ENCODE measurements at places on chromosomes 4 and X. TPM values are rescaled to one million over a fixed set of nuclear protein-coding genes. Genes with fewer than 3 reads are reported as not detected.
A peak's percentile ranks its signal among the peaks of the same experiment; 100 is the strongest.

DNA sequence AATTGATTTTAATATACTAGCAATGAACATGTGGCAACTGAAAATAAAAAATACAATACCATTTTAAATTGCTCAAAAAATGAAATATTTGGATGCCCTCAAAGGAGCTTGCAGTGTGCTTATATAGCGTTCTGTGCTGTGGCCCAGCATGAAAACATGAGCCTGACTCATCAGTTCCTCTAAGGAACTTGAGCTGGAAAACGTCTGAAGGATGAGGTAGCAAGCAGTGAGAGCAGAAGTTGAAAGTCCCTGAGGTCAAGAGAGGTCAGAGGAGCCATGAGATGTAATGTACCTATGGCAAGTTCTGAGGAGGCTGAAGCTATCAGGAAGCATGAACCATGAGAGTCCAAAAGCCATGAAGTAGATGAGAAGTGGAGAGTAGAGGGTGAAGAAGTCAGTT lies 59.7 kb downstream of the HMGB3 start:
- DNase-seq = no peak

DNA sequence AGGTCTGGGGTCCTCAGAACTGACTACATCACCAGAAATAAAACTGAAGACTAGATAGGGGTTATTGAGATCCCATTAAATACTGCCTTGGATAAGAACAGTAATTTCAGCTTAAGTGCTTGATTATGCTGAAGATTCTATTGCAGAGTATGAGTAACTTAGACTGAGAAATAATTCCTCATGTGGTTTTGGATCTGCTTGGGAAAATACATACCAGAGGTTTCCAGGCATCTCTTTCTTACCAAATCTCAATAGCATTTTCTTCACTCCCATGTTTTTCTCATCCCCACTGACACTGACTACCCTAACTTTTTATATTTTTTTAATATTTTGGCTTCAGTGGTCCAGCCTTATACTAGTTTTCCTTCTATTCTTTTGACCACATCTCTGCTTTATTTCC lies 92.0 kb upstream of the TEX13D start:
- DNase-seq = no peak

RTL9 gene
- 0.03 TPM for total RNA-seq

- peak; percentile 89 for DNase-seq
Observed at GRCh38 chr4:53321151-53321983, 44.5 kb downstream of the SCFD2 start.

GRCh38 chr4:86788826-86789225 lies 60.4 kb downstream of the SLC10A6 start:
- no peak for DNase-seq

DNA sequence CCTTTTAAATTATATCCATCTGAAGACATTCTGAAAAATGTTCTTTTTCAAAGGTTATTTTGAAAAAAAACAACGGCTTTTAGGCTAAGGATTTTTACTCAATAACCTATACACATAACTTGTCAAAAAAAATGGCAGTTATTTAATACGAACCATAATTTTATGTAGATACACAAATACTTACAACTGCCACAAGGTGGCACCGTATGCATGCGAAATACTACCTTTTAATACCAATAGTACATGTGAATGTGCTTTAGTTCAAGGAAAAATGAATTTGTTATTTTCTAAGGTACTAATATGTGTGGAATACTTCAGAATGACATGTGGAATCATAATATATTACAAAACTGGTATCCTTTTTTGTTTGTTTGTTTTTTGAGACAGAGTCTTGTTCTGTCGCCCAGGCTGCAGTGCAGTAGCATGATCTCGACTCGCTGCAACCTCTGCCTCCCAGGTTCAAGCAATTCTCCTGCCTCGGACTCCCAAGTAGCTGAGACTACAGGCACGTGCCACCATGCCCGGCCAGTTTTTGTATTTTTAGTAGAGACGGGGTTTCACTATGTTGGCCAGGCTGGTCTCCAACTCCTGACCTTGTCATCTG lies 4.6 kb upstream of the MAD2L1 start:
- peak; percentile 45 for DNase-seq

- no peak for DNase-seq
Observed at GRCh38 chr4:10606483-10607155, 77.9 kb downstream of the CLNK start.

LNX1 gene
- 1.9 TPM for total RNA-seq

DNA sequence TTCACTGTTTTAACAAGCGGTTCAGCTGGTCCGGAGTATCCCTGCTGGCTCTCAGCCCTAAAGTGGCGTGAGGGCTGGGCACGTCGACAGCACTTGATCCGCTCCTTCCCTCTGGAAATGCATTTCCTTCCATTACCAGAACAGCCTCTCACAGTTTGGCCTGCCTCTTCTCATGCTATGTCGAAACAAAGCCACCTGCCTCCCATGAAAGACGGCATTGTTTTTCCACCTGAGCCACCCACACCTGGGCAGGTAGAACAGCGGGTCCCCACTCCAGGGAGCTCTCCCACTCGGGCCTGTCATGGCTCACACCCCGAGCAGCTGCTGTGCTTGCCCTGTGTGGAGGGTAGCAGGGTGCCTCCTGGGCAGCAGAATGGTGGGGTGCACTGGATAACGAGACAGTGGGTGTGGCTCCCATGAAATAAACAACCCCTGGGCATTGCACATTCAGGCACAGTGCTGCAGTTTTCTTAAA lies 86.2 kb downstream of the FHDC1 start:
- DNase-seq = no peak

GRCh38 chrX:48003367-48003757 lies 427 bp downstream of the ZNF182 start:
- no peak for DNase-seq

DNA sequence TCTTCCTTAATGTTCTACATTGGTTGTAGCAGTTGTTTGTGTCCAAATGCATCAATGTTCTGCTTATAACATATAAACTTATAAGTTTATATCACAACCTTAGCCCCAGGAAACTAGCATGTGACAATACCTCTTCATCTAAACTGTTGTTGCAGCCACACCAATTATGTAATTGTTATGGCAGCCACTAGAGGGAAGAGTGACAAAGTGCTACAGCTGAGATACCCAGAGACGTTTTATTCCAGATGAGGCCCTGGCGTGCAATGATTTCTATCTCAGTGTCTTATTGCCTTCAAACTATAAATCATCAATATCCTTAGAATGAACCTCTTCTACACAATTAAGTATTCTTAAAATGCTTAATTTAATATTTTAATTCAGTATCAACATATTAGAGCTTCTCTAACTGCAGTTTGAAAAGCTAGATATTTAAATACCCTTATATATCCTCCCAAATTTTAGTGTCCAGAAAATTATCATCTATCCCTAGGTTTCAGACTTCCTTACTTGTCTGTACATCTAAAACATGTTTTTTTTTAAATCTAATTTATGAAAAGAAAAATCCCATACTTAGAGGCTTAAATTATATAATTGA lies 171.6 kb downstream of the PCDH10 start:
- DNase-seq = peak; percentile 46

- no peak for DNase-seq
Observed at GRCh38 chrX:135295238-135295943, 13.9 kb upstream of the ETDC start.

FOXR2 gene
- total RNA-seq = 0.07 TPM

NDNF gene
- 0.29 TPM for total RNA-seq

GPRASP1 gene
- 0.29 TPM for total RNA-seq

DNA sequence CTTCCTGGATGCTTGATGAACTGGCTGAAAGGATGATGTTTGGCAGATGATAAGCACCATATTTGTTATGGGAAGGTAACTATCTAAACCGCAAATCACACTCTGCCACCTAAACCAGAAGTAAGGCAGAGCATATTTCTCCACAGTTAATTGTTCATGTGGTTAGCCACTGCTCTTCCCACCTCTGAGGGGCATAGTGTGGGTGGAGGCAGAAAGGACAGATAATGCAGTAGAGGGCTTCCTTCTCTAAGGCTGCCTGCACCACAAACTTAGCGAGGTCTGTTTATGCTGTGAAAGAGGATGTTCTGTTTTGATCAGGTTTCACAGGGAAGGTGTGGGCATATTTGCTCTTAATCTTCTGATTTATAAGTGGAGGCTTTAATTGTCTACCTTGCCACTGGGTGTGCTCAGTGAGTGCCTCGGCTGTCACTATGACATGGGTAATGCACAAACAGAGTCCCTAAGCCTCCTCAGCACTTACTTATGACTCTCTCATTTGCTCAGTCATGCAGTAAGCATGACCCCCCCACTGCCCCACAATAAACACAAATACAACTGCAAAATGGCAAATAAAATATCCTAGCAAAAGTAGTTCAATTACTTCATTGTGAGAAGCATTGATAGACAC lies 401.0 kb downstream of the TMA16 start:
- peak; percentile 1 for DNase-seq

DNA sequence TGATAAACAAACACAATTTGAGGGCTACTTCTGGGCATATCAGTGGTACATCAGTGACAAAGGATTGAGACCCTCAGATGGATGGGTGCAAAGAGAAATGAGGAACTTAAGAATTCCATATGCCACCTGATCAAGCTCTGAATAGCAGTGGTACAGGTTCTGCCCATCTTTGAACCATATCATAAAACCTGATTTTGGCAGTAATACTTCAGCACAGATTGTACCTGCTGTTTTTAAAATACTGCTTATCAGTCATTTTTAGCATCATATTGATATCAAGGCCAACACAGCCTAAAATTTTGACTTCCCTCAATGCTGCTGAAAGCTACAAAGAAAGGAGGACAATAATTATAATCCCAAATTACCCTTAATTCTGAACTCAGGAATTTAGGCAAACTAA lies 41.5 kb downstream of the ANK2 start:
- no peak for DNase-seq

DNA sequence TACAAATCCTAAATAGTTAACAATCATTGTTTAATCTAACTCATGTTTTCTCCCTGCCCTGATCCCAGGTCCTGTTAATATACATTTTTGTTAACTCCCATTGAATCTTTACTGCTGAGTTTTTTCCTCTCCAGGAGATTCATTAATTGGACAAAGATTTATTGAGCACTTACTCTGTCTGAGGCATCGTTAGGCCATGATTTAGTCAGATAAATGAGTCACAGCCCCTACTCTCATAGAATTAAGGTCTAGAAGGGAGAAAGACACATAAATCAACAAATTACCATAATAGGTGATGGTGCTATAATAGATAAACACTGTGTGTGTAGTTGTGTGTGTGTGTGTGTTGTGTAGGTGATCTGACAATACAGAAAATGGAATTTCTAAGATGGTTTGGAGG lies 112.5 kb downstream of the MAPK10 start:
- DNase-seq = no peak

TKTL1 gene
- not detected for total RNA-seq

PNCK gene
- 0.48 TPM for total RNA-seq

DNA sequence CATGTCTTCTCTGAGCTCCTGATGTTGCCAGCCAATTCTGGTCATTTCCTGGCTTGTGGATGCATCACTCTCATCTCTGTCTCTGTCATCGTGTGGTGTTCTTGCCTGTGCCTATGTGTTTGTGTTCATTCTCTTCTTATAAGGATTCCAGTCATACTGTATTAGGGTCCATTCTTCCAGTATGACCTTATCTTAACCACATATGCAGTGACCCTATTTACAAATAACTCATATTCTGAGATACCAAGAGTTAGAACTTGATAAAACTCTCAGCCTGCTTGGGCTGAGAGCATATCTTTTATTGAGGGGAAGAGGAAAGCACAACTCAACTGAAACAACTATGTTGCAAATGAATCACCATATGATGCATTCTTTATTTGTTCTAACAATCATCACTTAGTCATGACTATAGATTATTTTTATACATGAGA lies 189.0 kb upstream of the ANXA10 start:
- DNase-seq = peak; percentile 40

- peak; percentile 36 for DNase-seq
Observed at GRCh38 chrX:30302956-30303355, 6.2 kb downstream of the NR0B1 start.

GRCh38 chr4:87738483-87738882 lies 60.9 kb upstream of the IBSP start:
- no peak for DNase-seq

GRCh38 chr4:156191044-156191781 lies 237.5 kb upstream of the CTSO start:
- DNase-seq = no peak

DNA sequence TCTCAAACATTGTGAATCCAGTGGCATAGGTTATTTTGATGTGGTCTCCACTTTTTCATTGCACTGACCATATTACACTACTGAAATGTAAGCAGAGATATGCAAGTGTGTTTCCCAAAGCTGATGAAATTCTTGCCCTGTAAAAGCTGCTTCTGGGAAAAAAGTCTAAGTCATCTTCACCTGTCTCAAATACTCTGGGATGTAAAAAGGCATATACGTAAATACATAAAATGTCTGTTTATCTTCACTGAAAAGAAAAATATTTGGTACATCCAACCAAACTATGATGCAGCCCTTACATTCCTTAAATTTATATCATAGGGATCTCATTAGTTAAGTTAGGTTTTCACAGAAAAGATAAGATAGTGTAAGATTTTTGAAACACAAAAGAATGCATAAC lies 7.9 kb downstream of the KDR start:
- no peak for DNase-seq

GPRIN3 gene
- total RNA-seq = 0.41 TPM

GRCh38 chr4:120812216-120812615 lies 110.3 kb downstream of the PRDM5 start:
- DNase-seq = no peak

ETFDH gene
- total RNA-seq = 18.1 TPM
